ENCODE measurements at places on chromosomes 1 and 21.

GRCh38 chr1:67170751-67171573, 4.7 kb downstream of the IL23R start:
- DNase-seq = peak; percentile 63

GRCh38 chr1:203186446-203187303, at the start of gene CHI3L1:
TSS of gene CHI3L1 (minus strand) at chr1:203186704. CDS start at chr1:203186623, 81 bp downstream.
- DNase-seq = no peak

DNA sequence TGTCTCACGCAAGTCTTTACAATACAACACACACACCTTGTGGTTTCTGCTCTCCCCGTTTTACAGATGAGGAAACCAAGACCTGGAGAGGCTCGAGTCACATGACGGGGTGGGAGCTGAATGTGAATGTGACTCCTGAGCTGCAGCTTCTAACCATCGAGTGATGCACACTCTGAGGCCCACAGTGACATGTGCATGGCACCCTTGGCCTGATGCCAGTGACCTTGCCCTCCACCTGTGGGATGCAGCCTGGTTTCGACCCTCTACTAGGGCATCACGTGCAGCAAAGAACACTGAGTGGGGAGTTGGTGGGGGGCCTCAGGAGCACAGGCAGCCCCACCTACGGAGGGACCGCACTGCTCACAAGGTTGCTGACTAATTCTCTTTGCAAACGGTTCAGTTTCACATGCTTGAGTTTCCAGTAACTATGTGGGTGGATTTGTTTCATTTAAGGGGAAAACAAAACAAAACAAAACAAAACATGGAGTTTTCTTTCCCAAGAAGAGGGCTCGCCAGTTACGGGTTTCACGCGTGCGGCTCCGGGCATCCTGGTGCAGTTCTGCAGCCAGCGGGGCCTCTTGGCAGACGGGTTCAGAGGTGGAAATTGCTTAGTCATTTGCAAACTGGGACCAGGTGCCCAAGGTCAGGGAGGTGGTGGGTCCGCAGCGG, 22.9 kb downstream of the SPSB1 start:
- no peak for DNase-seq

- DNase-seq = no peak
Observed at GRCh38 chr1:226657895-226658545, 81.1 kb downstream of the ITPKB start.

GRCh38 chr1:8121261-8122159, 95.4 kb upstream of the ERRFI1 start:
- DNase-seq = no peak

- DNase-seq = peak; percentile 5
Observed at GRCh38 chr1:39900662-39901463, 854 bp downstream of the MYCL start.

Data from CD4-positive, alpha-beta memory T cell (primary cell).